ENCODE measurements at places on chromosomes 3 and 15.

DNA sequence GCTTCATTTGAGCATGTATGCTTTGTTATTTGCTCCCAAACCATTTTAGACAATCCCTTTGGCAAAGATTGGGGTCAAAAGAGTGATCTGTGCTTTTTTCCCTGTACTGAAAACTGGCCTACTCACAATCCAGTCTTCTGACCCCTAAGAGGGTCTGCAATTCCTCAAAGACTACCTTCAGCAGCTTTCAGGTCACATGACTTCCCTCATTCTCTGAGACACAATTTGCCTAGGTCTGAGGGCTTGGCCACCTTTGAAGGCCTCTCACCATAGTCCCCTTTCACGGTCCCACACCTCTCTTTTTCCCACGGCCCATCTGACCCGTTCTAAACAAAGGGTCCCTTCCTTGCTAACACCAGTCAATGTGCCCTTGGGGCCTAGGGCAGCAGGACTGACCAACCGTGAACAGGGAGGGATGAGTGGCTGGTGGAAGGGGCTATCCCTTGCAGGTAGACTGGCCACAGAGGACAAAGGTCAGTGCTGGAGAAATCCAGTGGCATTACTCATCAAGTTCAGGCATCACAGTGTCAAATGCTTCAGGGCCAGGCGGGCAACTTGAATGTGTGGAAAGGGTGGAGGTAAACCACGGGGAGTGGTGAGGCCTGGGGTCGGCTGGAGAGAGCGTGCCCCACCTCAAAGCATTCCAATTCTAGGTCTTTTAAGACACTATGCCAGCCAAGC, 10.8 kb downstream of the RASL12 start:
- DNase-seq, result peak; percentile 39

GRCh38 chr3:69751074-69751476, 11.8 kb downstream of the MITF start:
- DNase-seq, result no peak

DNA sequence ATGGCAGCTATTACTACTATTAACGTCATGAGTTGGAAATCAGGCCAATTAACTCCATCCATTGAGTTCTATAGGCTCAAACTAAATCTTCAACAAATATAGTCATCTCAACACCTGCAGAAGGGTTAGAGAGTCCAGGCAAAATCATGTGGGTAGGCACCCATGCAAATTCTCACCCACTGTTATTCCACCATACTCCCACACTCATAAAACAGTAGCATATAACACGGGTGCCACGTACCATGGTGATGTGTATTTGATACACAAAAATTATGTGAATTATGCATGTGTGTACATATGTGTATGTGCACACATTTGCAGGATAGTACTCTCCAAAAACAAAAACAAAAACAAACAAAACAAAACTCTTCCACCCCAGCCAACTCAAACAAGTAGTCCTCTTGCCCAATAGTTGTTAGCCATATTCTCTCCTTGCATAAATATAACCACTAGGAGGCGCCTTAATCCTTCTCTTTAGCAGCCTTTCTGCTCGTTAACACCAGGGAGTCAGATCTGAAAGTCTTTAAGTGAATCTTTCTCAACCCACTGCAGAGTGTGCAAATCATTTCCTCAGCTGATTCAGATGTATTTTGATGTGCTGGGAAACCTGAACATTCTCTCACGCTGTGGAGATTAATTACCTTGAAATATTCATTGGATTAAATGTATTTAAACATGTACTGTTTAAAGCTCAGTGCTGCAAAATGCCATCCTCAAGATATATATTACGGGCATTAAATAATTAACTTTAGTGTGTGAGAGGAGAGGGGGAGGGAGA, 38.0 kb upstream of the COPB2 start:
- DNase-seq, result peak; percentile 40

DNA sequence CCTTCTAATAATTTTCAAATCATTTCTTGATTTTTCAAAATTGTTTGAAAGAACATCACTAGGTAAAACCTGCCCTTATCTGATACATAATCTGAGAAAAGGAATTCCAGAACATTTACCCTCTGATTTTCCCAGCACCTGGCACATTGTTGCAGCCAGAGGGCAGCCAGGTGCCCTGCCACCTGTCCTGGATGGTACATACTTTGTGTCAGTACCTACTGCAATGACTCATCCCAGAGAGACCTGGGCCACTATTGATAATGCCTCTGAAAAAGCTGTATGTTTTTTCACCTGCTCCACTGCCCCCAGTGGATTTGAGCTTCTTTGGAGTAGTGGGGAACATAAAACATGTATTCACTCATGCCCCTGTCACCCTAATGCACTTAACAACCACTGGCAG, 648.9 kb upstream of the GBE1 start:
- DNase-seq, result no peak

DNA sequence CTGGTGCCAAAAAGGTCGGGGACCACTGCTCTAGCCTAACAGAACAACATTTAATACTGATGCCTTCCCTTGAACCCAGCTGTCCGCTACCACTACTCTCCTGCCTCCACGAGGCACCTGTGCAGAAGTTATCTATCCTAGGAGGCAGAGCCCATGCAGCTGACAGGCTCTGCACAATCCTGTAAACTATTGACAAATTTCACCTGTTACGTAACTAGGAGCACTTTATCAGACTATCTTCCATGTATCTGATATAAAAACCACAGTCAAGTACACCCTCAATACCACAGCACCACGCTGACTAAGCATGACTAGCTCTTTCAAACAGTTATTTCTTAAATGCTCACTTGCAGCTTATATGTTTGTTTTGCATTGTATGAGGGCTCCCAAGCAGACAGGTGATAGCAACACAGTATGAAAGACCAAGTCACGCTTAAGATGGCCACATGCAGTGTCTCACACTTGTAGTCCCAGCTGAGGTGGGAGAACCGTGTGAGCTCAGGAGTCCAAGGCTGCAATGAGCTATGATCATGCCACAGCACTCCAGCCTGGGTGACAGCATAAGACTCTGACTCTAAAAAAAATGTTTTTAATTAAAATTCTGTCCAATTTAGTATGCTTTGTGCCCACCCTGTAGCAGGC, 4.5 kb upstream of the IL17RC start:
- DNase-seq, result no peak

DNA sequence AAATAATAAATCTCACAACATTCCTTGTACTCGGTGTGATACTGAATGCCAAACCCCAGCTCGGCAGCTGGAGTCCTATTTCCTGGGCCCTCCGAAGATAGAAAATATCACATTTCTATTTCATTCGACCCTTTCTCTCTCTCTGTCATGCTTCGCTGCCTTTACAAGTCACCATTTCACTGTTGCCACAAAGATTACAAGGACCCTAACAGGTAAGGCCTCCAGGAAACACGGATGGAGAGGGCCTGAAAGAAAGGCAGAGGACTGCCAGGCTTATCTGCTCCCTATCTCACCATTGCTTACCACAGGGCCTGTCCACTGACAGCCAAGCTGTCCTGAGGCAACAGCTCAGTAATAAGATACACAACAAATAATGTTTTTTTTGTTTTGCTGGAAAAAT, 376.5 kb downstream of the MECOM start:
- peak; percentile 12 for DNase-seq

- no peak for DNase-seq
These were observed 10.7 kb upstream of the CYP11A1 start for GRCh38 chr15:74377831-74378766.
